ENCODE measurements at places on chromosomes 4 and X.

DNA sequence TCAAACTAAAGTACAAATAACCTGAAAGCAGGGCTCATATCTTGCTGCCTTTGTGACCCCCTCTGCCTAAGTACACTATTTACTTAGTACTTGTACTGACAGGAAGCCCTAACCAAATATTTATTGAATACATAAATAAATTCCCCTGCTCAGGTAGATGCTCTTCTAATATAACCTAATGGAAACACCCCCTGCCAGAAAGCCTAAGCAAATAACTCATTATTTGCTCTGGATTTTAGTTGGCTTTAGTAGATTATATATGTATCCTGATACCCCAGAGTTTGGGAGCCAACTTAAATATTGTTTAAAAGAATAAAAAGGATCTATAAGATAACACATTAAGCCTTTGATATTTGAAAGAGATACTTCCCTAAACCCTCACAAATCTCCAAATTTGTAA is 318.2 kb downstream of the PPP1R2C start:
- DNase-seq, result no peak

DNA sequence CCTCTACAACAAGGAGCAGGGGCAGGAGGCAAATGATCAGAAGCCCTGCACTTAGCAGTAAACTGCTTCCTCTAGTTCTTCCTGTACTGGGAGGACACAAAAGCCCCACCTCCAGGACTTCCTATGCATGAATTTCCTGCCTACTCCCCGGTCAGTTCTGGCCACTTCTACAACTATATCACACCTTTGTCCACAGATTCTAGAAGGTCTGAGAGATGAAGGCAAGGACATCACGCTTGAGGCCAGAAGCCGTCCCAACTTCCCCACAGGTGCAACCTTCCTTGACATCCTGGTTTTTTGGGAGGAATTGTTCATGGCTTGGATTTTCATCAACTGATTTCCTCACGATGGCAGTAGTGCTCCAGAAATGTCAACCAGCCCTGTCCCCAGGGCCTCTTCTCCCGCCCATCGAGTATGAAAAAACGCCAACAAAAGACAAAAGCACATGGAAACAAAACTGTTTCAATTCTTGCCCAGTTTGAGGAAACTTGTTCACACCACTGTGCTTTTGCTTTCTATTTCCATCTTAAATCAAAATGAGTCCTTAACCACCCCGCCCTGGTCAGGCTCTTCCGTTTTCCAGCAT is 206.5 kb upstream of the STK26 start:
- no peak for DNase-seq

GRCh38 chrX:87805829-87806490 is 288.4 kb downstream of the KLHL4 start:
- DNase-seq, result peak; percentile 1

- DNase-seq, result no peak
Observed at GRCh38 chr4:62627141-62627540, 1427.0 kb downstream of the ADGRL3 start.

- no peak for DNase-seq
Observed at GRCh38 chr4:123113155-123113554, 190.8 kb upstream of the NUDT6 start.

- DNase-seq, result no peak
Observed at GRCh38 chr4:160450876-160451275, 1348.0 kb downstream of the RAPGEF2 start.

DNA sequence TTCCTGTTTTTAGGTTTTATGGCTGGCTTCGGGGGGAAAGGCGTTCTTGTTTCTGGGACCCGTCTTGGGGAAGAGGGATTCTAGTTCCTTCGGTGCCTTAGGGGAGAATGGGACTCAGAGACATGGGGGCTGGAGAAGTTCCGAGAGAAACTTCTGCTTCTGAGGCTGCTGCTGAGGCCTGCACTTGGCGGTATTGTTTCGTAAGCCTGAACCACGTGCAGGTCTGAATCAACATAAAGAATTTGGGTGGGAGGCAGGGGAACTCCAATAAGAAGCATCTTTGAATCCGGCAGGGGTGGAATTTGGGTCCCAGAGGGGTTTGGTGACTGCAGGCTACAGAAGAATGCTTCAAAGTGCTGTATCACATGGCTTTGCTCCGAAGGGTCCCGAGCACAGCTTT is 15.1 kb downstream of the XG start:
- DNase-seq, result no peak

DNA sequence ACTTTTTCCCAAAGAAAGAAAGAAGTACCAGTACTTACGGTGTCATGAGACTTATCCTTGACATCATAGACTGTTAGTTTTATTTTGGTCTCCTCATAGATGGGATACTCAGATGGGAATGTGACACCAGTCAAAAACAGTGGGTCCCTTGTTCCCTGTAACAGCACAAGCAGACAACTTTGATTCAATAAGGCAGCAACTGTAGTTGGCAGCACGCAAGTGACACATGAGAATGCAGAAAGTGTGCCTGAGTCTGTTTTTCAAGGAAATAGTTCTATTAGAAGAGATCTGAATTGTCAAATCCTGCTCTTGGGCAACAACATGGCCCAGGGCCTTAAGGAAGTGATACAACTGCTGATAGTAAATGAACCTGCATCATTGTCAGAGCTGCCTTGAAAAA is 443.2 kb downstream of the INPP4B start:
- no peak for DNase-seq

GRCh38 chrX:130615941-130616340 is 214.2 kb downstream of the RBMX2 start:
- DNase-seq, result no peak

- DNase-seq, result no peak
Observed at GRCh38 chrX:9308426-9308825, 156.4 kb upstream of the TBL1X start.

Measured in RKO (cell line).